SJSA1 (cell line): ENCODE measurements at places on chromosomes 6 and 20. TPM values are rescaled to one million over a fixed set of nuclear protein-coding genes. Genes with fewer than 3 reads are reported as not detected.
A peak's percentile ranks its signal among the peaks of the same experiment; 100 is the strongest.

- no peak for DNase-seq
Measured at GRCh38 chr20:11907621-11908020, 10.1 kb upstream of the BTBD3 start.

PLA2G7 gene
- not detected in 2 replicates for total RNA-seq

DNA sequence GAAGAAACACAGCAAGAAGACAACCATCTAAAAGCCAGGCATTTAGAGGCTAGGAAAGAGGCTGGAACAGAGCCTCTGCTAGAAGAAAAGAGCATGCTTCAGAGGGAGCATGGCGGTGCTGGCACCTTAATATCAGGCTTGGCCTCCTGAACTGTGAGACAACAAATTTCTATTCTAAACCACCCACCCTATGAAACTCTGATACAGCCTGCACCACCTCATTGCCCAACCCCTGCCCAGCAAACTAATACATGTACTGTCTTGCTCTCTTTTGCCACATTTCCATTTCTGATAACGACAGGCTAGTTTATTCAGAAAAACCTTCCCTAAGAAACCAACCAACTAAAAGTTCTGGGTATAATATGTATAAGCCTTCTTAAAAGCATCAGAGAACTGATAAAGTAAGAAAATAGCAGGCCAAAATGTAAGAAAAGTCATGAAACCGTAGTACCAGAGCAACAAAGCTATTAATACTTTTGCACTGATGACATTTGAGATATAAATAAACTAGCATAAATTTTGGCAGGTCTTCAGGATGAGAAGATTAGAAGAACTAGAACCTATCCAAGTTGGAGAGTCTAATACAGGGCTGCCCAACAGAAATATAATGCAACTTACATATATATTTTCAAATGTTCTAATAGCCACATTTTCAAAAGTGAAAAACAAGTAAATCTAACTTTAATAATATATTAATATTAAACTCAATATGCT, 184.7 kb upstream of the HSF2 start:
- DNase-seq: no peak

DNA sequence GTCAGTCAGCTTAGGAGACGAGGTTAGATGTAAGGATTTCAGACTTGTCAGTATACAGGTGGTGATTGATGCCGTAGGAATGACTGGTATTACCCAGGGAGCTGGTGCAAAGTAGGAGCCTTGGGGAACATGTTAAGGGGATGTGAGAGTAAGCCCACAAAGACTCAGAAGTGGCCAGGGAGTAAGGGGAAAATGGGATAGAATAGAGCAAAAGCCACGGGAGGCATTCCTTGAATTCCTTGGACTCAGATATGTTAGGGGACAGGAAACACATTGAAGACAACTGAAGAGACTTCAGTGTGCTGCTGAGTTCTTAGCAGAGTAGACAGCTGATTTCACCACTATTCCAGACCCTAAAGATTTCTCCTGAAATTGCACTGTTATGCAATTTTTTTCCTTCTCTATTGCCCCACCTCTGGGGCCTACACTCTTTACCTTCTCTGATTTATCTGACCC, 1.2 kb upstream of the ACAT2 start:
- DNase-seq: peak; percentile 85
